ENCODE measurements at places on chromosomes 11 and 22.
A peak's percentile ranks its signal among the peaks of the same experiment; 100 is the strongest.

DNA sequence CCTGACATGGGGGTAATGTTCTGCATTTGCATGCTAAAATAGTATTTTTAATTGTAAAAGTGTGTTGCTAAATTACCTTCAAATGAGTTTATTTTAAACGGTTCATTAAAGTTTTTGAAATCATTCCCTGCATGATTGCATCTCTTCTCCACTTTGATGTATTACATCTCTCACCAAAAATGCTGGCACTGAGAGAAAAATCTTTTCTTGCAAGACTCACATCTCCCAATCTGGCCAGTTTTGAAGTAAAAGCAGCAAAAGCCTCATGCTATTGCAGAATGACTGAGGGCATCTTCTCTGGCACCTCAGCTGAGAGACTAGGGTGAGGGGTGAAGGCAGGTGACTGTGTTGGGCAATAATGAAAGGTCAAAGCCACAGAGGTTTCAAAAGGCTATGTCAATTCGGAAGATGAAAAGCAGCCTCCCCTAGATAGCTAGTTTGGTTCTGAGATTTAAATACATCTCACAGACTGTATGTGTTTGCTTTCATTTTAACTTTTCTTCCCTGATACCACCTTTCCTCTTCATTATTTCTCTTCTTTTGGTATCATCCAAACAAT lies 292.2 kb upstream of the RAG2 start:
- no peak for DNase-seq

DNA sequence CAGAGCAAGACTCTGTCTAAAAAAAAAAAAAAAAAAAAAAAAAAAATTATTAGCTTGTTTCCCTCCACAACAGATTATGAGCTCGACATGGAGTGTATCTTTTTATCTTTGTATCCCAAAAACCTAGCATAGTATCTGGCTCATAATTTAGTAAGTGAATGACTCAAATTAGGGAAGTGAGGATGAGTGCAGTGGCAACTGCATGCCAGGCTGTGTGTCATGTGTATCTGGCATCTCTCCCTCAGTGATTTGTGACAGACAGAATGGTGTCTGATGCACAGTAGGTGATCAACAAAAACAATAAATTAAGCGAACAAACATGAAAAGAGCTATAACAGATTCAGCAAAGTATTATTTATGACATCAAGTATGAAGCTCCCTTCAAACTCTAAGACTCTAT lies 7.2 kb downstream of the STK33 start:
- no peak for DNase-seq

GRCh38 chr22:26656891-26657851 lies at the start of gene MIAT:
MIAT (plus strand) TSS chr22:26657588.
- DNase-seq = peak; percentile 87

DNA sequence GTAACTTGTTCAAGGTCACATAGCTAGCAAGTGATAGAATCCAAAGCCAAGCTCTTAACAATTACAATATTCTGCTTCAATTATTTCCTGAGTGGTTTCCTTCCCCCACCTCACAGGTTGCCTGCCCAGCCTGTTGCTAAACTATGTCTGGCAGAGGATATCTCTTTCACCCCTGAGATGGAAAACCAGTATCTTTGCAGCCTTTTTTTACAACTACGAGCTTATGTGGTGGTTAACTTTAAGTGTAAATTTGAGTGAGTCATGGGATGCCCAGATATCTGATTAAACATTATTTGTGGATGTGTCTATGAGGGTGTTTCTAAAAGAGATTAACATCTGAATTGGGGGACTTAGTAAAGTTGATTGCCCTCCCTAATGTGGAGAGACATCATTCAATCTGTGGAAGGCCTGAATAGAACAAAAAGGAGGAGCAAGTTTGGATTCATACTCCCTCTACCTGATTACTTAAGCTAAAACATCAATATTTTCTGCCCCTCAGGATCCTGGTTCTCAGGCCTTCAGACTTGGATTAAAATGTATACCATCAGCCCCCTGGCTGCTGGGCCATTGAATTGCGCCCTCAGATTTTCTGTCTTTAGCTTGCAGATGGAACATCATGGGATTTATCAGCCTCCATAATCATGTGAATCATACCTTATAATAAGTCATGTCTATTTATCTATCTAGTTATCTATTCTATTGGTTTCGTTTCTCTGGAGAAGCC lies 911.9 kb downstream of the METTL15 start:
- DNase-seq = no peak

GRCh38 chr22:37244922-37245722 lies 1.1 kb upstream of the RAC2 start:
- peak; percentile 45 for DNase-seq

GRCh38 chr22:17191163-17191784 lies 28.0 kb downstream of the ADA2 start:
- DNase-seq = no peak

GRCh38 chr11:14638561-14638960 lies 5.0 kb upstream of the PDE3B start:
- peak; percentile 35 for DNase-seq

GRCh38 chr11:46520971-46521745 lies 72.7 kb downstream of the AMBRA1 start:
- no peak for DNase-seq

DNA sequence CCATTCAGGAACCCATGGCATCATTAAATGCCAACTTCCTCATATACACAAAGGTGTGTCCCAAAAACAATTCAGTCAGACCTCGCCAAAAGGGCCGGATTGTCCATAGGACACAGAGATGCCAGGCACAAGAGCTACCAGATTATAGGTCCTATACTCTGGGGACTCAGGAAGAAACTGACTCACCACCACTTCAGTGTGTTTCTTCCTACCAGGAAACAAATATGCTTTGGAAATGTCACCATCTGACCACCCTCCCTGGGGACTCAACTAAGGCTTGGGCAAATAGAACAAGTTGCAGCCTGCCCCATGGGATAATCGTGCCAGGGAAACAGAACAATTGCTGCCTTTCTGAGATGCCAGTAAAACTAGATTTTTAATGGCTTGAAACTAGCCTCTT lies 11.7 kb downstream of the POU2AF3 start:
- peak; percentile 7 for DNase-seq

- DNase-seq = no peak
Observed at GRCh38 chr11:126526471-126526870, 171.0 kb downstream of the ST3GAL4 start.

DNA sequence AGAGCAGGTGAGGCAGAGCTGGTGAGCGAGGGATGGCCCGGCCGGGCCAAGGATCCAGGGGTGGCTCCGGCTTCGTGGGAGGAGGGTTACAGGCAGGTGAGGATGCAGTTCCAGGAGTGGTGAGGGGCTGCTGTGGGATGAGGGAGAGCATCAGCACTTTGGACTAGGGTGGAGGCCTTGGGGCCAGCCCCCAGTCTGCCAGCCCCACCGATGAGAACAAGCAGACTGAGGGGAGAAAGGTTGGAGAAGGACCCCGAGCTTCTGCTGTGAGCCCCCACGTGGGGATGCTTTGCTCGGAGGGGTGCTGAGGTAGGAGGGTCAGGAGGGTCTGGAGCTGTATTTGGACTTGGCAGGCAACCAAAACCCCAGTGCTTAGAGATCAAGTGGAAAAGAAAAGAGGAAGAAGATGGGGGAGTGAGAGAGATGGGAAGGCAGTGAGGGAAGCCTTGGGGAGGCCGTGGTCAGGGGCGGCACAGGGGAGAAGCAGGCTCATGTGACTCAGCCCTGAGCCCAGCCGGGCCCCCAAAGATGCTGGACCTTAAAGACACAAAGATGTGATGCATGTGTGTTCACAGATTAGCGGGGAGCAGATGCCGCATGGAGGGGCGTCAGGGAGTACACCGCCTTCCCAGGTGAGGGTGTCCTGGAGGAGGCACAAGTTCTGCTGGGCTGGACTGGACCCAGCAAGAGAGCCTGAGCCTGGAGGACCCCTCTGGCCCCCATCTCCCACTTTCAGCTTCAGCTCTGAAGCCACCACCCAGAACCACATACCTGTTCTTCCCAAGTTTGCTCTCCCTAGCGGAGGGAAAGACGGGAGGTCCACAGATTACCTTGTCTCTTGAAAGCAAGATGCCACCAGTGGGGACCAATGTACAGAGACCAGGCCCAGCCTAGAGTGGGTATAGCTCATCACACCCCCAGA lies 91.3 kb downstream of the CDKN1C start:
- DNase-seq = no peak

DNA sequence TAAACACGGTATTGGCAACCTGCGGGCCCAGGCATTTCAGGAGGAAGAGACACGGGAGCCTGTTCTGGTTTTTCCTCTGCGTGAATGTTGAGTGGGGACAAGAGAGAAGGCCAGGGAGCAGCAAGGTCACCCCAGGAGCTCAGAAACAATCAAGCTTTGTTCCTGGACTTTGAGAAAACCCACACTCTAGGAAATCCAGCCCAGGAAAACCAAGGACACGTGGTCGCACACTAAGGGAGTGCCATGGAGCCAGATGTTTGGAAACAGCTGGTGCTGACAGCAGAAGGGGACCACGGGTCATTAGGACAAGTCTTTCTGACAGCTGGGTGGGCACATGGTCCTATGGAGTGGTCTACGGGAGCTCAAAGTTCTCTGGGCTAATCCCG lies 44.1 kb downstream of the MYH9 start:
- no peak for DNase-seq

GRCh38 chr11:2800655-2801531 lies 84.7 kb downstream of the CDKN1C start:
- no peak for DNase-seq

- DNase-seq = no peak
Observed at GRCh38 chr11:78248191-78248590, 59.5 kb downstream of the USP35 start.

Data from activated CD8-positive, alpha-beta T cell treated with anti-CD3 and anti-CD28 coated beads, Interleukin-2, amount 10 ng/mL, durations not matched to agents 7 days and 5 days (primary cell).